Stimulated activated CD8-positive, alpha-beta memory T cell treated with anti-CD3 and anti-CD28 coated beads, Interleukin-12 subunit alpha, Interleukin-12 subunit beta, amount 100 ng/mL, for 4 hours (primary cell): ENCODE measurements at places on chromosomes 4 and X.

GRCh38 chrX:93594780-93595179 is 78.6 kb downstream of the NAP1L3 start:
- no peak for DNase-seq

DNA sequence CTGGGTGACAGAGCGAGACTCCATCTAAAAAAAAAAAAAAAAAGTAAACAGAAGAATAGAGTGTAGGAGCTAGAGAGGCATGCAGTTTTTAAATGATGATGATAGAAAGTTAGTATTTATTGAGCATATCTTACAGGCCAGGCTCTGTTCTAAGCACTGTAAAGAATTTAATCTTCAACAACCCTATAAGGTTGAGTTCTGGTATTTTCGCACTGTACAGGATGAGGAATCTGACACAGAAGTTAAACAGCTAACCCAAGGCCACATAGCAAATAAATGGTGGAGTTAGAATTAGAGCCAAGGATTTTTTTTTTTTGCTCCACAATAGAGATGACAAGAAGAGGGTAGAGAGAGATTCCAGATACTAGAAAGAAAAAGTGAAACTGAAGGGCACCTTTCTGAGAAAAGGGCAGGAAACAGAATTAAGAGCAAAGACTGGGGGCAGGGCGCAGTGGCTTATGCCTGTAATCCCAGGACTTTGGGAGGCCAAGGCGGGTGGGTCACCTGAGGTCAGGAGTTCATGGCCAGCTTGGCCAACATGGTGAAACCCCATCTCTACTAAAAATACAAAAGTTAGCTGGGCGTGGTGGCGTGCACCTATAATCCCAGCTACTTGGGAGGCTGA is 56.1 kb downstream of the KLHL5 start:
- no peak for DNase-seq

GRCh38 chrX:22026731-22027130 is 5.4 kb upstream of the PHEX start:
- DNase-seq, result no peak

DNA sequence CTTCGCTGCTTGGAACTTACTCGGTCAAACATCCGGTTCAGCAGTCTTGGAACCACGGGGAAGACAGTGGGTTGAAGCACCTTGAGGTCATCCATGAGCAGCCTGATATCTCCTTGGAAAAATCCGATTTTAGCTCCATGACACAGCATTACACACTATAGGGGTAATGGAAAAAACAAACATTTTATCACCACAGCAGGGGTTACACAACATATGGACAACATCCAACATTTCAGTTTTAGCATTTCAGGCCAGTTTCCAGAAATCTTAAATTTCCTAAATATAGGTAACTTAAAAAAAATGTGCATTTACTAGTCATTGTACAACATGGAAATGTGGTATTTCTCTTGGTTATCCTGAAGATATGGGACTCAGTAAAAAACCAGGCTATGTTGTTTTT is 34.4 kb upstream of the CENPU start:
- DNase-seq, result no peak

DNA sequence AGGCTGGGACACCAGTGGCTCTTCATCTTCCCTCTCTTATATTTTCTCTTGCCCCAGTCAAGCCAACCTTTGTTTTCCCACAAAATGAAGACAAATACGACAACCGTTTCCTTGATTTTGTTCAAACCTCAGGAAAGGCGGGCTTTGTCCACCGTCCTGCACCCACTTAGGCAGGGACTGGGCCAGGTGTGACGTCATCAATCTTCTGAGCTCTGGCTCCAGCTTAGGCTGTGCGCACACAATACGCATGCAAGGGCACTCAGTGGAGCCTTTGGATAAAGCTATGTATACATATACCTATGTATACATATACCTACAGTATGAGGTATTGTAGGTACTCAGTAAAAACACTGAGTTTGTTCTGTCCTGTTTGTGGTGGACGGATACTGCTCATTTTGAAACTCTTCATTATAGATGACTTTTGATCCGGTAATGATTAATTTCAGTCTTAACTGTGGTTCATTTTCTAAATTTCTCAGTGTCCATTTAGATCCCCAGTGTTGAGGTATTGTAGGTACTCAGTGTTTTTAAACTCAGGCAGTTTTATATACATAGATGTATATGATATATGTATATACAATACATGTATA is 194.9 kb downstream of the MGST2 start:
- DNase-seq, result no peak

GRCh38 chr4:188305690-188306089 is 166.4 kb downstream of the TRIML1 start:
- no peak for DNase-seq

DNA sequence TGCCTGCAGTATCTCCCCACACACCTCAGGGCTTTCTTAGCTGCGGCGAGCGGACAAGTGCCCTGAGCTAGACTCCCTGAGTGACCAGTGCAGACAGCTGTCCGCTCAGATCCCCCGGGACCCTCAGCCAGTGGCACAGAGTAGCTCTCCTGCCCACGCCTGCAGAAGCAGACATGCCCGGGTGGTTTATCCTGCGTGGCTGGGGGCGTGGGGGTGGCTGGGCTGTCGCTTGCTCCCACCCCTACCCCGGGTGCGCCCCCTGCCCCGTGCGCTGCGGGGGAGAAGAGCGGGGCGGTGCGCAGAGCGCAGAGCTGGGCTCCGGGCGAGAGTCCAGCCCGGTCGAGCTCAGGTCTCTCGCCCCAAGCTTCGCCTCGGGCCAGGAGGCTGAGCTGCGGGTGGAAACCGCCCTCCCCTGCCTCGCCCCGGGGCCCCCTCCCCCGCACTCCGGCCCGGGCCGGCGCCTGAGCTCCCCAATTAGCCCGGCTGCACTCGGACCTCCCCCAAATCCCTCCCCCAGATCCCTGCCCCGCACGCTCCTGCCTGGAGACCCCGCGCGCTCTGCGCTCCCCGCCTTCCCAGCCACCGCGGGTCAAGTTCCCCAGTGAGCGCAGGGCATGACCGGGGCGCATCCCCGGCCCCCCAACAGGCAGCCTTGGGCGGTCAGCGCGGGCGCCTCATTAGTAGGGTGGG is 11.7 kb upstream of the SHOX start:
- no peak for DNase-seq

DNA sequence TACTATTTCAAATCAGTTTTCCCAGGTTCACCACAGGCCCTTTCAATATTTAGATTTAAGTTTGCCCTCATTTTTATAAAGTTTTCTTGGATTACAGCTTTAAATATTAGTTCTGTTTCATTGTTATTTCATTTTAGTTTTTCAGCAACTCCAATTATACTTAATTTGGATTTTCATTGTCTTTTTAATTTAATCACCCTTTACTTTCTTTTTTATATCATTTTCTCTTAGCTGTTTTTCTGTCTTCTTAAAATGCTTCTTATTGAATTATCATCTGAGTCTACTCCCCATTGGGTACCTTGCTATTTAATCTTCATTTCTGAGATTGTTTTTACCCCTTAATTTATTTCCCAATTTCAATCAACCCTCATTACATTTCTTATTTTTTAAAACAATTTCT is 160.4 kb downstream of the PAPSS1 start:
- DNase-seq, result no peak

- DNase-seq, result no peak
Observed at GRCh38 chrX:3426552-3426951, 80.1 kb upstream of the MXRA5 start.

DNA sequence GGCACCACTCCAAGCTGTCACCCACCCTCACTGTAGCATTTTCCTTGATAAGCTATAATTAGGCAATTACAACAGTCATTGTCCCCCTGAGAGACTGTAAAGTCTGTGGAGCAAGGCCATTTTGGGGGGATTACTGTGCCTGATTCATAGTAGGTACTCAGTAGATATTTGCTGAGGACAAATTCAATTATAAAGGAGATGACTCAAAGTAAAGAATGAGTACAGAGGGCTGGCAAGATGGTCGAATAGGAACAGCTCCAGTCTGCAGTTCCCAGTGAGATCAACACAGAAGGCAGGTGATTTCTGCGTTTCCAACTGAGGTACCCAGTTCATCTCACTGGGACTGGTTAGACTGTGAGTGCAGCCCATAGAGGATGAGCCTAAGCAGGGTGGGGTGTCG is 42.0 kb downstream of the MAOB start:
- no peak for DNase-seq

- no peak for DNase-seq
Observed at GRCh38 chrX:7283741-7284140, 135.8 kb upstream of the PUDP start.

DNA sequence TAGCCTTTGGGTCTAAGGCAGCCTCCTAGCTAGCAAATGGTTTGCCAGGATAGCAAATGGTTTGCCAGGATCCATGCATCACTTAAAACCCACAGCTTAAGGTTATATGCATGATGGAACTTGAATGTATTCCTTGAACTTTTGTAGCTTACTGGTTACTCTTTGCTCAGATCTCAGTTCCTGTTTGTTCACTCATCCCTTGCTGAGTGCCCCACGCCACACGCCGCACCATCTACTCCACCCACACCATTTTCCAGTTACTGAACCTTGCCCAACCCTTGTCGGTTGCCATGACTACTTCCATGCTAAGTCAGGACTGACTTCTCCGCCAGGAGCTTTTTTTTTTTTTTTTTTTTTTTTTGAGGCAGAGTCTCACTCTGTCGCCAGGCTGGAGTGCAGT is 29.5 kb upstream of the XIAP start:
- DNase-seq, result no peak

DNA sequence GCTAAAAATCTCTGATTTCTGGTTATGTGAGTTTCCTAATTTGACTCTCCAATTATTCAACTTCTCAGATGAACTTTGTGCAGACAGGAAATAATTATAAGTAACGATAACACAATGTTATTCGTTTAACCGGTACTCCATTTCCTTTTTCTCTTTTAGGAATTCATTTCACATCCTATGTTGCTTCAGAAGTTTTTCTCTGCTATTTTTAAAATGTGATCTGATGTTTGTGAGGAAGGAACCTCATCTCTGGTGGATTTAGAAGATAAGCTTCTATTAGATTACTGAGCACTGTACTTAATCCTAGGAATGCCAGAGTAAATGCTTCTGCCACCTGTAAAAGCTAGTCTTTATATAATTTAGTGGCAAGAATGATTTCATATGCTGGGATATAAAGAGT is 116.0 kb upstream of the ETNPPL start:
- DNase-seq, result no peak

DNA sequence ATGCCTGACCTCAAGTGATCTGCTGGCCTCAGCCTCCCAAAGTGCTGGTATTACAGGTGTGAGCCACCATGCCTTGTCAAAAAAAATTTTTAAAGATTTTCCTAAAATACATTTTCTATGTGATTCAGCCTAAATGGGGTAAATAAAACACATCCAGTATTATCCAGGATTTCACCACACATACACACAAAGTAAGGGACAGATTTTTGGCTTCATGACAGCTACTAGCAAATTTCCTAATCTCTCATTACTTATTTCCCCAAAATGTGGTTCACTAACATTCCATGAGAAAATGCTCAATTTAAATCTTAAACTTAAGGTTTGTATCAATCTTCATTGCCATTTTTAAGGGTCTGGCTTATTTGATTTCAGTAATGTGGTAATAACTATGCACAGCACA is 348.5 kb upstream of the INTU start:
- no peak for DNase-seq

GRCh38 chrX:119669424-119670037 is 23.4 kb downstream of the SEPTIN6 start:
- no peak for DNase-seq

GRCh38 chrX:123171781-123172180 is 12.3 kb upstream of the GRIA3 start:
- DNase-seq, result no peak

GRCh38 chr4:153483432-153484418 is 17.6 kb downstream of the TMEM131L start:
- DNase-seq, result no peak

DNA sequence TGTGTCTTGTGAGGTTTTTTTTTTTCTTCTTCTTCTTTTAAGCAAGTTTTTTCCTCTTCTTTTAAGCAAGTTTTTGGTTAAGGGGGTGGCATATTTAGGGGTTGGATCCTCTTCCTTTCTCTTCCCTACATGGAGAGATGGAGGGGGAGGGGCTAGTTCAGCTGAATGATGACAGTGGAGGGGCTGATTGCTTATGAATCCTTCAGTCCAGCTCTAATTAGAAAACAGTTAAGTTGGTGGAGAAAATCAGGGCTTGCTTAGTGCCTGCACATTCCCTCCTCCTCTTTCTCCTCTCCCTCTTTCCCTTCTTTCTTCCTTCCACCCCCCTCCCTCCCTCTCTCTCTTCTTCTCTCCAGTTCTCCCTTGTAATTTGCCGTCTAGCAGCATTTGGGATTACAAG is 4.4 kb upstream of the HAND2 start:
- no peak for DNase-seq

GRCh38 chrX:139585613-139586012 is 55.1 kb downstream of the F9 start:
- DNase-seq, result no peak

GRCh38 chr4:167688660-167689142 is 403.6 kb upstream of the ANXA10 start:
- no peak for DNase-seq

GRCh38 chrX:13109817-13110216 is 65.4 kb upstream of the FAM9C start:
- DNase-seq, result no peak

DNA sequence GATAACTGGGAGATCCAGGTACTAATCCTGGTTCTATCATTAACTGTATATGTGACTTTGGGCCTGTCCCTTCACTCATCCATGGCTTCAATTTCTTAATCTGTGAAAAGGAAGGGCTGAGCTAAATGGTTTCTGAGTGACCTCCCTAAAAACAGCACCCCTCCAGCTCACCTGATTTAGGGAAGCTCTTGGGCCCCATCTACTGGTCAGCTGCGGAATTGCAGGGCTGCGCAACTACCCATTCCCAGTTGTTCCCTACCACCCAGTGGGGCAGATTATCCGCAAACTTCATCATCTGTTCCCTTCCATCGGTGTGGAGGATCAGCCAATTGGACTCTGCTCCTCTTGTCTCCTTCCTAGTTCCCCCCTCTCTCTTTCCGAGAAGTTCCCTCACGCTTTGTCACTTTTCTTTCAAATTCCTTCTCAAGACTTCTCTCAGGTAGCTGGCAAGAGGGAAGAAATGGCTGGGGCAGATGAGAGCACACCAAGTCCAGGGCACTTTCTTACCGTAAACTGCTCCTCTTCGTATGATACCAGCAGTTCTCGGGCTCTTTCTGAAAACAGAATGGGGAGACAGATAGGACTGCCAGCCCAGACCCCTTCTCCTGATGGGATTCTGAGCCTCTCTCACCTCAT is 5.8 kb downstream of the LAS1L start:
- peak; percentile 29 for DNase-seq

DNA sequence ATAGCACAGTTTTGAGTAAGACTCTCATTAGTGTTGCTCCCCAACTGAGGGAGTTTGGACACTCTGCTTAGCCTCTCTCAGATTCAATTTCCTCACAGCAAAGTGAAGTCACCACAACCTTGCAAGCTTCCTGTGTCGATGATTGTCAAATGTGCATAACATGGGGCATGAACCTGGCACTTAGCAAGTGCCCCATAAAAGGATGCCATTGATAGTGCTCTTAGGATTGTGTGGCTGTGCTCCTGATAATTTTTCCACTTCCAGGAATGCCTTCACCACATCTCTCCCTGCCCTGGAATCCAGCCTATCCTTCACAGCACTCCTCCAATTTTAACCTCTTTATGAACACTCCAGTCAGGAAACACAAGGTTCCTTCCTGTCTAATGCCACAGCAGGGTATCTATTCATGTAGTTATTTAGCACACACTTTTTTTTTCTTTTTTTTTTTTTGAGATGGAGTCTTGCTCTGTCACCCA is 309.4 kb downstream of the PPP3CA start:
- no peak for DNase-seq
